DMS 273 treated with DMSO at 0.1 percent for 48 hours (cell line): ENCODE measurements at places on chromosomes 11 and 22.

GRCh38 chr11:4156571-4156970, 62.0 kb downstream of the RRM1 start:
- DNase-seq, result no peak

- DNase-seq, result no peak
These were observed 4.2 kb upstream of the RASGRP2 start for GRCh38 chr11:64747961-64748665.

DNA sequence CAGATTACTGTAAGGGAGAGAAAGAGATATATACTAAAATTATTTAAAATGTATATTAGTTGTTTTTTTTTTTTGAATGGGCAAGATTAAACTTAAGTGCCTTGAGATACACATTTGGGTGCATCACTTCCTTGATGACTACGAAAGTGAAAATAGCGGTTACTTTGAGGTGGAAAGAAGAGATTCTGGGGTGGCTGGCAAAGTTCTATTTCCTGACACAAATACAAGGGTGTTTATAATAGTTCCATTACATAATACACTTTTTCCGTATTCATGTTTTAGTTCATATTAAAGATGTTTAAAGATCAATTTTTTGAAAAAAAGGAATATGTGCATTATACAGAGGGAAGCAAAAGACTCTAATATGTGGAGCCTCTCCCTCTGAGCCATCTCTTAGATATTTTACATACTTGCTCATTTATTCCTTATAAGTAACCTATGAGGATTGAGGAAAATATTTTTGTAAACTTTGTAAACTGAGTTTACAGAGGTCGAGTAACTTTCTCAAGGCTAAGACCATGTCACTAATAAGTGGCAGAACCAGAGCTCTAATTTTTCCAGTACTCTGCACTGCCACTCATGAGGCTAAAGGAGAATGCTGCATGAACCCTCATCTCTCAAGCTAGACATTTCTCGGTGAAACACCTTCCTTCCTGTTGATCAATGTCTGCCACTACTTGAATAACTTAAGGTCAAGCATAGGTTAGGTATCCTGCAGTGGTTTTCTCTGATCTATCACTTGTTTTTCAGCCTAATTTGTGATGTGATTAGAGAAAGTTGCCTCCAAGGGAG, 58.6 kb downstream of the DDIAS start:
- no peak for DNase-seq

- DNase-seq, result no peak
These were observed 28.3 kb downstream of the MYO18B start for GRCh38 chr22:25770333-25770732.

DNA sequence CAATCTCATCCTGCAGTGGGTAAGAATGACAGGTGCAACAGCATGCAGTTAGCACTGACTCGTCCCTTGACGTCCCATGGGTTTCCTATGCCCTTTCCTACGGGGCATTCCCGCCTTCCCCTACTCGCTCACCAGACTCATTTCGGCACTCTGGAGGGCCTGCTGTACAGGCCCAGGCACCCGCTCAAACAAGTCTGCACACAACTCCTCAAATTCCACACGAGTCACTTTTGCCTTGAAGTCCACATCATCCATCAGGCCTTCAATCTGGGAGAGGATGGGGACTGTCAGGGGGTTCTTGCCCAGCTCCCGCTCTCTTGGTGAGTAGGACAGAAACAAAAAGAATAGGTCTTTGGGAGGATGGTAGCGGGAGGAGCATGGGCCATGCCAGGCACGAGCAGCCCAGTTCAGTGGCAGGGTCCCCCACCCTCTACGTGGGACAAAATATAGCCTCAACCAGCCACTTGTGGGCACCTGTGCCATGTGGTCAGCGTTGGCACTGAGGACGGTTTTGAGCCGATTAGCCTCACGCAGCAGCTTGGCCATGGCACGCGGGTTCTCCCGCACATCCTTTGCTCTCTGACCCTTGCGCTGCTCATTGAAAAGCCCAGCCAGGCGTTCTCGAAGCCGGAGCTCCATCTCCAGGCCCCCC, 4.7 kb downstream of the HYOU1 start:
- DNase-seq, result no peak

DNA sequence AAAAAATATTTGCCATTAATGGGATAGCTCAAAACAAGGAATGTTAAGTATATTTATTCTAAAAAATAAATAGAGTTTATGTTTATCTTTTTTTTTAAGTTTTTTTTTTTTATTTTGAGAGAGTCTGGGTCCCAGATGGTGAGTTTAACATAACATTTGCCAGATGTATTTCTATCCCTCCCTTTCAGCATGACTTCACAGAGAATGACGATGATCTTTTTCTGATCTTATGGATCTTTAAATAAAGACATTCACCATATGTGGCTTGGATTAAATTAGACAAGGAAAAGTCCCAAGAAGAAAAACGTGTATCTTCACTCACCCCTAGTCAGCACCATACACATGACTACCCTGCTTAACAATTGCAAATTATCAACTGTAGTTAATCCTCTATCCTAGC, 839.8 kb upstream of the CNTN5 start:
- DNase-seq, result no peak

- DNase-seq, result no peak
These were observed 4.4 kb downstream of the A4GALT start for GRCh38 chr22:42716221-42716620.

GRCh38 chr22:39820256-39820655, 73.3 kb downstream of the ENTHD1 start:
- DNase-seq, result no peak

GRCh38 chr11:47533690-47534151, 19.2 kb downstream of the CELF1 start:
- DNase-seq, result no peak

DNA sequence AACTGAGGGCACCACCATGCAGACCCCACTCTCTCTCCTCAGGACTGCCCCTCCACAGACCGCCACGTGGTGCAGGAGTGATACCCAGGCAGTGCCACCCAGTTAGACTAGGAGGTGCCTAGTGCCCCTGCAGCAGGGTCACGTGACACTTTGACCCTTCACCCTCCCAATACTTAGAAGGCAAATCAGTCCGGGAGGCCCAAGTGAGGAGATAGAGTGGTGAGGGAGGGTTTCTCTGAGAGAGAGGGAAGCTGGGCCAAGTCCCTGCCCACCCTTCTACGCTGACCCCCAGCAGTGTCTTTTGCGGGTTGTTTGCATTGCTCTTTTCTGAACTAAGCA, 84.6 kb downstream of the BUD13 start:
- no peak for DNase-seq

- DNase-seq, result no peak
These were observed 396.9 kb downstream of the RAB38 start for GRCh38 chr11:87778357-87778756.

- DNase-seq, result no peak
These were observed 6.0 kb downstream of the SYN3 start for GRCh38 chr22:33051960-33052839.

DNA sequence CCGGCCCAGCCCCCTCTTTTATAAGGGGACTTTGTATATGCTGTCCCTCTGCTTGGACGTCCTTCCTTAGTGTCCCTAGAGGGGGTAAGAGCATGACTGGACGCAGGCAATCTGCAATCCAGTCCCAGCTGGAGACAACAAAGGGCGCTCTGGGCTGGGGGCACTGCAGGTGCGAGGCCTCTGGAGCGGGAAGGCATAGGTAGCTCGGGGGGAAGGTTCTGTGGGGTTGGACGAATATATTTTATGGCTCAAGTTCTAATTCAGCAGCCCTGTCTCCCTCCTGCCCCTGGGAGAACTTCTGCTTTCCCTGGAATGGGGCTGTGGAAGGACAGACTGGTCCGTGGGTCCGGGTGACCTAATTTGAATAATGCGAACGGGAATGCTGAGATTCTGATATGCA, 40.0 kb downstream of the KCNJ4 start:
- no peak for DNase-seq

GRCh38 chr11:119594639-119595249, 134.3 kb downstream of the NECTIN1 start:
- DNase-seq, result no peak

GRCh38 chr11:3217818-3218482, 663 bp downstream of the MRGPRG start:
- no peak for DNase-seq

DNA sequence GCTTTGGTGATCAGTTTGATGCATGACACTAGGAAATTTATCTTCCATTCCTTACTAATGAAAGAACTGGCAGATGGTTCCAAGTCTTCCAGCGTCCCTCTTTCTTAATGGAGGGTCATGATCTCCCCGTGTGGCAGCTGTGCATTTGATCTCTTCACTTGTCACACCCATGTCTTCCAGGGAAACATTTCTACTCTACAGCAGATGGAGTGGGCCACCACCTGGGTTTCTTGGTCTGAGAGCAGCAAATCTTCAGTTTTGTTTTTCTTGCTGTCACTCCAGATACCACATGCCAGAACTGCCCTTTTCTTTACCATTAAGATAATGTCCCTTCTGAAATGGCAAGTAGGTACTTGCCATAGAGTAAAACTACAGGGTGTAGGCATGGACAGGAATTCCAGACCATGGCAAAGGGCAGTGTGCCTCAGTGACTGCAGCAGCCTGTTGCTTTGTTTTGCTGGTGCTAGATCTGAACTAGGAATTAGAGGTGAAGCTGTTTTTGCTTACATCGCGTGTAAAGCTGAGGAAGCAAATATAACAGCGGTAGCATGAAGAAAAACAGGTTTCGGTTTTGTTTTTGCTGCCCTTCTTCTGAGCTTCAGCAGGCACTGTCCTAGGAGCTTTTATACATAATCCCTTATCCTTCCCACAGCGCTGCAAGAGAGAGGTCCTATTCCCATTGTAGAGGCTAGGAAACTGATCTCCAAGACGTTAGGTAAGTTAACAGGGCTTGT, 20.7 kb upstream of the C11orf96 start:
- DNase-seq, result peak; percentile 42

- peak; percentile 91 for DNase-seq
These were observed 113.8 kb downstream of the RBFOX2 start for GRCh38 chr22:35914665-35915476.

DNA sequence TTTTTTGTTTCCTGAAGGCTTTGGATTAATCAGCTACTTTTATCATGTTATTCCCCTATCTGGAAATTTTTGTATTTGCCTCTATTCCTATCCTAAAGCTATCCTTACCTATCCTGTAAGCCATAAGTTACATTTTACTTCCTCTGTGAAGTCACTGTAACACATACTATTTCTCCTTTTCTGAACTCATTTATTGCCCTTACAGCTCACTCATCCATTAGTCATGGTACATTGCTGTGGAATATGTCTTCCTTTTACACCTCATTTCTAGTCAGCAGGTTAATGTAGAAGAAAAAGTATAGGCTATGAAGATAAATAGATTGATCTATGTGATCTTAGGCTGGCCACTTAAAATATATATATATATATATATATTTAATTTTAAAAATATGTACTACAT, 28.0 kb downstream of the SWAP70 start:
- DNase-seq, result no peak

- DNase-seq, result no peak
These were observed 56.1 kb downstream of the SMCO4 start for GRCh38 chr11:93487032-93487483.

- DNase-seq, result no peak
These were observed 18.6 kb upstream of the TMA7B start for GRCh38 chr22:39941601-39942000.

- no peak for DNase-seq
These were observed 2286.3 kb upstream of the RAG2 start for GRCh38 chr11:38884145-38884865.

DNA sequence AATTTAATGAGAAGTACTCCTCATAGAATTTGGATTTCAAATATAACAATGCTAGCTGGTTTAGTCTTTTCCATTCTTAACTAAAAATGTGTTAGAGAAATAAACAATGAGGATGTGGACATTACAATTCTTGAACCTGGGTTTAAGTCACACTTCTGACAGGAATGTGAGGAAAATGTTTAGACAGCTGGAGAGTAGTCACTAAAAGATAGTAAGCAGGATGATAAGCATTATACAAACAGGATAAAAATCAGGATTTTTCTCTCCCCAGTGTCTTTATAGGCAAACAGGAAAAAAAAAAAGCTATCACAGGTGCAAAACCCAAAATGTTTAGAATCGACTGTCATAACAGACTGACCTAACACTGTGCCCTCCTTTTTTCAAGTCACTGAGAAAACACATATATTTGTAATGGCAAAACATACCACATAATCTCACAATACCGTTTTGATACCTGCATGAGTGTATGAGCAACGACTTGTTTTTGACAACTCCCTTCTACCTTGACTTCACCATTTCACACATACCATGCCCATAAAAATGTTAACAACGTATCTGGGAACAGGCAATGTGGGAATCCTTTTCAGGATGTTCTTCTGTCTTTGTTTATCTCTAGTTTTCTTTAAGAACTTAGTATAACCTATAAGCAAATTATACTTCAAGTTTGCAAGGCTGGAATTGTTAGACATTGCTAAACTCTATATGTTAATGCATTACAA, 242.0 kb downstream of the SBF2 start:
- no peak for DNase-seq

GRCh38 chr11:124474079-124474478, 28.6 kb upstream of the OR8B8 start:
- DNase-seq, result no peak

- DNase-seq, result no peak
These were observed 13.4 kb downstream of the NEAT1 start for GRCh38 chr11:65435981-65436411.

GRCh38 chr11:2584812-2585565, 114.8 kb downstream of the KCNQ1OT1 start:
- DNase-seq, result no peak

DNA sequence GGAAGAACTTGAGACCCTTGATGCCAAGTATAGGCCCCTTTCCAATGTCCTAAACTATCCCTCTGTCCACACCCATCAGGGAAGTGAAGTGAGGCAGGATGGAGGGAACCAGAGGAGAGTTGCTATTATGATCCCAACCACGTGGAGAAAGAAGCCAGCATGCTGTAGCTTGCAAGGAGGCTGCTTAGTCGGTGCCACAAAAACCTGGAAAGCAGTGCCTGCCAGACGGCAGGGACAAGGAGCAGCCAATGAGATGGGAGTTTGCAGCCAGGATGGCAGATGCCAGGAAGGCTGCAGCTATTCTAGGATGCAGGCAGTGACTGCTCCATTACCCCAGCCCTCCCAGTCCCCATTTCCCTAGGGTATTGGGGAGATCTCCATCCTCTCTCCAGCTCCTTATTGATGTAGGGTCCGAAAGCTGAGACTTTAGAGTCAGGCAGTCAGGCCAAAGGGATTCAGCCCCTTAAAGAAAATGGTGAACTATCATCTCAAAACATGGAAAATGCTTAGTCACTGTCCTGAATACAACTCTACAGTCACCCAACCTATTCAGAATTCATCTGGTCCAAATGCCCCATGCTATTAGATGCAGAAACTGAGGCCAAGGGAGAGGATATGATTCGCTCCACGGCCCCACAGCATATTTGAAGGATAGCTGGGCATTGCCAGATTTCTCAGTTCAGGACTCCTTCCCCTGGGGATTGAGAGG, 18.4 kb upstream of the LRRC55 start:
- DNase-seq, result peak; percentile 3

DNA sequence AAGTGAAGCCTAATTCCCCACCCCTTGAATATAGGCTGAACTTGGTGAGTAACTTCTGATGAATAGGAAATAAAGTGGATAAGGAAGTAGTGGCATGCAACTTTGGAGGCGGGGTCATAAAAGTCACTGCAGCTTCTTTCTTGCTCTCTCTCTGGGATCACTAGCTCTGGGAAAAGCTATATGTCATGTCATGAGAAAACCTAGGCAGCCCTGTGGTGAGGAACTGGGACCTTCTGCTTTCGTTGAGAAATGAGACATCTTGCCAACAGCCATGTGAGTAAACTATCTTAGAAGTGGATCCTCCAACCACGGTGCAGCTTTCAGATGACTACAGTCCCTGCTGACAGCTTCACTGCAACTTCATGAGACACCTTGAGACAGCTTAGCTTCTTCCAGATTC, 15.7 kb downstream of the ZNF214 start:
- no peak for DNase-seq
